Right atrium auricular region (tissue), 2 donors: ENCODE measurements at places on chromosomes 5 and 9. TPM values are rescaled to one million over a fixed set of nuclear protein-coding genes. Genes with fewer than 3 reads are reported as not detected.

SUSD3 gene
- 11.8 TPM for total RNA-seq

HAUS6 gene
- 7.0 TPM for total RNA-seq

RNF183 gene
- total RNA-seq = not detected

AFAP1L1 gene
- 48.9 TPM for total RNA-seq

SLCO6A1 gene
- not detected for total RNA-seq

SLC36A2 gene
- not detected for total RNA-seq

CFAP77 gene
- total RNA-seq = 8.6 TPM

SNX24 gene
- total RNA-seq = 13.2 TPM

PCDHAC1 gene
- total RNA-seq = 0.26 TPM

PROB1 gene
- total RNA-seq = 28.6 TPM

IFNA21 gene
- not detected for total RNA-seq

ALDH1A1 gene
- 32.2 TPM for total RNA-seq

PRLR gene
- total RNA-seq = 0.15 TPM

DNAJB5 gene
- total RNA-seq = 34.9 TPM

PIP5K1B gene
- 44.8 TPM for total RNA-seq

GPR150 gene
- total RNA-seq = not detected

MAN2A1 gene
- total RNA-seq = 10.4 TPM

FCN1 gene
- 0.63 TPM for total RNA-seq

PCDHGA6 gene
- 5.3 TPM for total RNA-seq

TNC gene
- 16.9 TPM for total RNA-seq

PCDHGB4 gene
- 6.3 TPM for total RNA-seq

CARTPT gene
- total RNA-seq = not detected

RFESD gene
- total RNA-seq = 2.5 TPM

ADAMTS19 gene
- total RNA-seq = 0.44 TPM

DAB2 gene
- total RNA-seq = 29.2 TPM

SOX30 gene
- total RNA-seq = 0.89 TPM

TMEM232 gene
- total RNA-seq = 1.1 TPM

SPOCK1 gene
- total RNA-seq = 84.5 TPM

GRIA1 gene
- 1.2 TPM for total RNA-seq

KLF9 gene
- total RNA-seq = 76.7 TPM

LCN1 gene
- not detected for total RNA-seq

TAF1L gene
- not detected for total RNA-seq

CCDC192 gene
- total RNA-seq = not detected

SLC22A4 gene
- 2.8 TPM for total RNA-seq

LIFR gene
- 58.0 TPM for total RNA-seq

MARVELD2 gene
- 2.3 TPM for total RNA-seq

AGXT2 gene
- not detected for total RNA-seq

FAM13B gene
- 37.1 TPM for total RNA-seq

PCDHGA12 gene
- total RNA-seq = 7.7 TPM

FOXD4L3 gene
- not detected for total RNA-seq

PCDHGA10 gene
- total RNA-seq = 3.1 TPM

TOR4A gene
- total RNA-seq = 16.8 TPM

MEIKIN gene
- not detected for total RNA-seq

PRSS3 gene
- total RNA-seq = 3.5 TPM

NEUROG1 gene
- total RNA-seq = not detected

CDKN2B-AS1 gene
- not detected for total RNA-seq

PCA3 gene
- total RNA-seq = not detected

ANAPC2 gene
- 12.1 TPM for total RNA-seq

SLC36A3 gene
- total RNA-seq = not detected

GFI1B gene
- 0.35 TPM for total RNA-seq

ELOVL7 gene
- 0.43 TPM for total RNA-seq

ARHGEF39 gene
- total RNA-seq = not detected
